ENCODE measurements at places on chromosomes 6 and 20.

GRCh38 chr6:35810971-35811698 lies 6.0 kb downstream of the LHFPL5 start:
- no peak for DNase-seq

GRCh38 chr6:111254004-111254778 lies 166.9 kb downstream of the SLC16A10 start:
- DNase-seq = no peak

DNA sequence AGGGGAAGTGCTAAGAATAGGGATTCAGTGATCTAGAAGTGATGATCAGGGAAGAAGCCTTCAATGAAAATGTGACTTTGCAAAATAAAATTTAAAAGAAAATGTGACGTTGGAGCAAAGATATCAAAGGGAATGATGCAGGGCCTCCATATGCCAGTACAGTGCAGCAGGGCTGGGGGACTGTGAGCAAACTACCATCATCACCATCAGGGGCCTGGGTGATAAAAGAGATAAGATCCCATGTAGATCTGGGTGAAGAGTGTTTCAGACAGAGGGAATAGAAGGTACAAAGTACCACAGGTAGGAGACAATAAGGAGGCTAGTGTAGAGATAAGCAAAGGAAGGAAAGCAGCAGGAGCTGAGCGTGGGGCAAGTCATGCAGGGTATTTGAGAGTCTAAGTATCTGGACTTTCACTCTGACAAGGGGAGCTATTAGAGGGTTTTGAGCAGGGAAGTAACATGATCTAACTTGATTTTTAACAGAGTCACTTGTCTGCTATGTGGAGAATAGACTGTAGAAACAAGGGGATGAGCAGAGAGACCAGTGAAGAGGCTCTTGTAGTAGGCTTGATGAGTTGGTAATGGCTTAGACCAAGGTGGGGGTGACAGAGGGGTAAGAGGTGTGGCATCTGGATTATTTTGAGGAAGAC lies 295.6 kb downstream of the ZFAND3 start:
- DNase-seq = no peak

GRCh38 chr20:24933266-24933908 lies 15.7 kb upstream of the CST7 start:
- DNase-seq = no peak

- DNase-seq = no peak
Measured at GRCh38 chr20:8722277-8722928, 346.5 kb upstream of the PLCB4 start.
